ENCODE measurements at places on chromosomes 16 and 17.

GRCh38 chr16:55390630-55391237 lies 66.7 kb downstream of the IRX6 start:
- DNase-seq = no peak

DNA sequence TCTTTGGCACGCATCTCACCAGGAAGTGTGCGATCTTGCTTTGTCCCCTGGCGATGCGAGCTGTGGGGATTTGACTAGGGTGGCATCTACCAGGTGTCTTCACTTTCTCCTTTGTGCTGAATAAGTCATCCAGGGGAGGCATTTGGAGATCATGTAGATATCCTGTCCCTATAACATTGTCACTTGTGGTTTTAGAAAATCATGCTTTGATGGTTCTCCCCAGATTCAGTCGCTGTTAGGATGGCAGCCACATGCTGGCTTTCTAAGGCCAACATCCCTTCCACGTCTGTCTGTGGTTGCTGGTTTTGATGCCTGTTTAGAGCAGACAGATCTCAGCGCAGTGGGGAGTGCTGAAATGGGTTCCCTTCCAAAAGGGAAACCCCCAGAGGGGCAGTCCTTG lies 2.5 kb downstream of the ADAD2 start:
- no peak for DNase-seq

GRCh38 chr17:2025622-2026309 lies 632 bp upstream of the RTN4RL1 start:
- DNase-seq = no peak

DNA sequence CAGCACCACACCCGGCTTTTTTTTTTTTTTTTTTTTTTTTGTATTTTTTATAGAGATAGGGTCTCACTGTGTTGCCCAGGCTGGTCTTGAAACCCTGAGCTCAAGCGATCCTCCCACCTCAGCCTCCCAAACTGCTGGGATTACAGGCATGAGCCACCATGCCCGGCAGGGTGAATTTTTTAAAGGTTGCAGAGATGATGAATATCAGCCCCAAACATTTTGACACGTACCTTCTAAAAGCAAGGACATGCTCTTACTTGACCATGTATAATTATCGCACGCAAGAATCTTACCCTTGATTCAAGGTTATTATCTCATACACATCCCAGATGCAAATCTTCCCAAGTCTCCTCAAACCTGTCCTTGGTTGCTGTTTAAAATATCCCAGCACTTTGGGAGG lies 4.3 kb upstream of the FOXC2 start:
- no peak for DNase-seq

DNA sequence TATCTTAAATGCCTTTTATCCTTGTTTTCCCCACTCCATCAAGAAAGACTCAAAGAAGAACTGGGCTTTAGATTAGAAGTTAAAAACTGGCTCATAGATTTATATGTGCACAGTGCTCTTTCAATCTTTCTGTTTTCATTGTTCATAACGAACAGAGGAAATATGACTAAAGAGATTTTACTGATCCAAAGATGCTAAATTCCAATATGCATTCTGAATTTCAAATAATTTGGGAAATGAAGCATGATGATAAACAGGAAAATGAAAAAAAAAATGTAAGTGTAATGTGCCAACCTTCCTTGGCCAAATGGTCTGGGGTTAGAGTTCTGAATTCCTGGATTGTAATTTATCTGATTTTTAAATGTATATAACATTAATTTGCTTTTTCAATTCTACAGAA lies 25.0 kb upstream of the SMIM36 start:
- no peak for DNase-seq

DNA sequence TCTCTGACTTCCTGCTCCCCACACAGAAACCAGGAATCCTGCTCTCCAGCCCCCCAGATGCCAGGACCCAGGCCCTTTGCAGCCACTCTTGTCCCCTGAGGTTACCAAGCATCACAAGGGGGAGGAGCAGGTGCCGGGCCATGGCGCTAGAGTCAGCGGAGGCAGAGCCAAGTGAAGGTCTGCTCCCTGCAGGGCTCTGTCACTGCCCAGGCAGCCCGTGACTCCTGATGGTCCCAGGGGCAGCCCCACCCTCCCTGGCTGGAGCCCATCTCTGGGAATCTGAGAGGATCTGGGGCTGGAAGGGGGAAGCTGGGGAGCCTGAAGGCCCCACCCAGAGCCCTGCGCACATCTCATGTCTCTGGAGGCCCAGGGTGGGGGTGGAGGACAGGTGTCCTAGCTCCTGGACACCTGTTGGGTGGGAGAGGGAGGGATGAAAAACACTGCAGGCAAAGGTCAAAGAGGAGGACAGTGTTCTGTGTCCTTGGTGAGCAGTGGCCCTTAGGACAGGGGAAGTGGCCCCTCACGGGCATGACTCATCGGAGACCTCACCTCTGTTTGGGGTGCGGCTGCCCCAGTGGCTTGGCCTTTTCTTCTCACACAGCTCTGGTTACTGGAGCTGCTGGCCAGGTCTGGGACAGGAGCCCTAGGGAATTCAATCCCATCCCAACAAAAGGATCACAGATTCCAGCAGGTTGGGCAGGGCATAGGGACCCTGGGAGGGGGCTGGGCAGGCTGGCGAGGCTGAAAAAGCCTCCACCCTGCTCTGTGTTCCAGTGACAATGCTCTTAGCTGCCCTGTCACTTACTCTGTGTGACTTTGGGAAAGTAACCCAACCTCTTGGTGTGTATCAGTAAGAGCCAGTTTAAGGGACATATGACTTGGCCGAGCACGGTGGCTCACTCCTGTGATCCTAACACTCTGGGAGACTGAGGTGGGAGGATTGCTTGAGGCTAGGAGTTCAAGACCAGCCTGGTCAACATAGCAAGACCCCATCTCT lies at the start of gene PRSS36:
PRSS36 (minus strand) TSS at position 173 of the 997 bp plus-strand sequence; CDS start at position 142, 31 bp downstream.
- no peak for DNase-seq

DNA sequence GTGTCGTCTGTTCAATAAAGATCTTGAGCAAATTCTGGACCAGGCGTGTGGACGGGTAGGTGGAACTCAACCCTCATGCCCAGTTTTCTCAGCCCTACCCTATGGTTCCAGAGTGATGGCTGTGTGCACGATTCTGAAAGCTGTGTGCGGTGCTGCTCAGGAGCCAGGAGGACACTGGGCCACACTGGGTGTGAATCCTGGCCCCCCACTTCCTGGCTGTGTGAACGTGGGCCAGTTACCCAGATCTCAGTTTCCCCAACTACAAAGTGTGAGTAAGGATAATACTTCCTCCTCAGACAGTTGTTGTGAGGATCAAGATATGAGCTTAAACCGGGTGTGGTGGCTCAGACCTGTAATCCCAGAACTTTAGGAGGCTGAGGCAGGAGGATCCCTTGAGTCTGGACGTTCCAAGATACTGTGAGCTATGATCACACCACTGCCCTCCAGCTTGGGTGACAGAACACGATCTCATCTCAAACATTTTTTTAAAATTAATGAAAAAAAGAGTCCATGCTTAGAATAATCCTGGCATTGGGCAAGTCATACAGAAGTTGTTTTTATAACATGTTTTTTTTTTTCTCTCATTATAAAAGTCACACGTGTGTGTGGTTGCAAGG lies 14.7 kb upstream of the MPRIP start:
- no peak for DNase-seq

GRCh38 chr17:65017207-65017774 lies 39.2 kb downstream of the GNA13 start:
- DNase-seq = no peak
